ENCODE measurements at places on chromosomes 5 and 9.

DNA sequence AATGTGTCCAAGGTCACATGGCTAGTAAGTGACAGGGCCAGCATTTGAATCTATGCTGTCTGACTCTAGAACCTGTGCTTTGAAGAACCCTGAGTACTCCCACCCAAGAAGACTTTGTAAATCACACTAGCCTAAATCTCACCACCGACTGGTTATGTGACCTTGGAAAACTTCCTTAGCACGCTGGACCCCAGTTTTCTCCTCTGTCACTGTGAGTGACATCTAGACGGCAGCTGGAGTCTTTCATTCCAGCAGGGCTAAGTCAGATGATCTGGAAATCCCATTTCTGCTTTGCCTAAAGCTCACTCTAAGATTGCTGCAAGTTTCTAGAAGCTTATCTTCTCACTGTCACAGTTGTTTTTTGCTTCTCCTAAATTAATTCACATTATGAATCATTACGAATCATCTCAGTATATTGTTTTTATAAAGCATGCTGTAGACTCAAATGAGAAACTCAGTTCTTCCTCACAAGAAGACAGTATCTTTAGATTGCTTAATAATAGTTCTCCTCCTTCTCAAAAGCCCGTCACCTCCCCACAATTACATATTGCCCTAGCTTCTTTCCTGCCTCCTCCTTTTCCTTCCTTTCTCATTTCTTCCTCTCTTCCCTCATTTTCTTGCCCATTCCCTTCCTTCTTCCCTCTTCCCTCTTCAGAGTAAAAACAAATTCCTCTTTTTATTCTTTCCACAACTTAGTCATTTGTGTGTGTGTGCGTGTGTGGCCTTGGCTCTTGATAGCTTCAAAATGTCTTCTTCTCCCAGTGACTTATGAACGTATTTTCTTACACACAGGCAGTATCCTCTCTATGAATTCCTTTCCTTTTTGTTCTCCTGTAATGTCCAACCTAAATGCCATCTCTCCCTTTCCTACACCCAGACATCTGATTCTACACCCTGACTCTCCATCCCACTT lies 16.8 kb downstream of the ALDOB start:
- DNase-seq: no peak

DNA sequence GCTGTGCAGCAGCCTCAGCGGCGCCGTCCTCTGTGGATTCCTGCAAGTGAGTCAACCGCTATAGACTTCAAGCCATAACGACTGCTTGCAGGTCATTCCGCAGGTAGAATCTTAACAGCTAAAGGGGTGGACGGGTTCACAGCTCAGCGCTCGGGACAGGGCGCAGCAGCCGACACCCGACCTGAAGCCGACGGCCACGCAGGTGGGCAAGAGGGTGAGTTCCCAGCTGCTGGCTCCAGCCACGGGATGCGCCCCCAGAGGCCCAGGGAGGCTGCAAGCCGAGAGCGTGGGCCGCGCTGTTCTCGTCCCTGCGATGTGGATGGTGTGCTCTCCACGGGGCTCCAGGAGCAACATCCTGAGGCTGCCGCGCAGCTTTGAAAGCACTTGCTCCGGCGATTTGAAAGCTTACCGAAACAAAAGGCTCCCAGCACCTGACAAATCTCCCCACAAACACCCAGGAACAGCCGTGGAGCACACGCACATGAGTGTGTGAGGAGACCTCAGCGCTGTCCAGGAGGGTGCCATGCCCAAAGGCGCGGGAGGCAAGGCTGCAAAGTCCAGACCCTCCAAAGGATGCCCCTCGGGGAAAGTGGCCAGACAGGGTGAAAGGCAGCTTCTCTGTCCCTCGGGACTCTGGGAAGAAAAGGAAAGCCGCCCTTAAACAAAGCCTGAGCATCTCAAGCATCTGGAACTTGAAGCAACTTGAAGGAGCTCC lies 48.7 kb downstream of the EXD3 start:
- DNase-seq: no peak

GRCh38 chr9:137407590-137408300 lies 15.2 kb downstream of the EXD3 start:
- no peak for DNase-seq

- no peak for DNase-seq
Measured at GRCh38 chr5:96396878-96397277, 36.2 kb downstream of the PCSK1 start.

GRCh38 chr9:95264954-95265615 lies 52.4 kb downstream of the FANCC start:
- DNase-seq: no peak

DNA sequence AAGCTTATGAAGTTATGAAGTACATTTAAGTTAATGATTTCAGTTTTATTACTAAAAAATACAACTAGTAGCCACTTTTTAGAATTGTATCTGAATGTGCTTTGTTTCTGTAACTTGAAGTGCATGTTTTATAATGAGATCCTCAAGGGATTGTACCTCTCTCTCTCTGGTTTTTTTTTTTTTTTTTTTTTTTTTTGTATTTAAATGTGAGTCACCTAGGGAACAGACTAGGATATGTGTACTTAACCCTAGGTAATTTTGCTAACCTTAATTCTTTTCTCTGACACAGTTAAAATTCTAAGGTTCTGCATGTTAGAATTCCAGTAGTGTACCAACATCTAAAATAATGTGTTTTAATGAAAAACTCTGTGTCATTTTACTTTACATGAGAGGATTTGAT lies 59.5 kb downstream of the CDC42SE2 start:
- no peak for DNase-seq

GRCh38 chr5:138289296-138289695 lies 14.9 kb upstream of the GFRA3 start:
- DNase-seq: no peak

DNA sequence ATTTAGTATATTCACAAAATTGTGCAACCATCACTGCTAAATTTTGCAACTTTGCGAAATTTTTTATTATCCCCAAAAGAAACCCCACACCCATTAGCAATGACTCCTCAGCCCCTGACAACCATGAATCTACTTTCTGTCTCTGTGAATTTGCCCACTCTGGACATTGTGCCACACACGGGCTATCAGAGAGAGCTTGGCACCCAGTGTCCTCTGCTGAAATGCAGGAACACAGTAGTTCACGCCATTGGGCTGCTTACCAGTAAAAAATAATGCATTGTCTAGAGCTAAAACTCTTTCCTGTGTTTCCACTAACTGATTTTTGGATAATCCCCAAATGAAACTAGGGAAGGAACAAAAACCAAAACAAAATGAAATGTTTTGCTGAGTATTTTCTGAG lies 60.0 kb downstream of the HRH2 start:
- DNase-seq: no peak

DNA sequence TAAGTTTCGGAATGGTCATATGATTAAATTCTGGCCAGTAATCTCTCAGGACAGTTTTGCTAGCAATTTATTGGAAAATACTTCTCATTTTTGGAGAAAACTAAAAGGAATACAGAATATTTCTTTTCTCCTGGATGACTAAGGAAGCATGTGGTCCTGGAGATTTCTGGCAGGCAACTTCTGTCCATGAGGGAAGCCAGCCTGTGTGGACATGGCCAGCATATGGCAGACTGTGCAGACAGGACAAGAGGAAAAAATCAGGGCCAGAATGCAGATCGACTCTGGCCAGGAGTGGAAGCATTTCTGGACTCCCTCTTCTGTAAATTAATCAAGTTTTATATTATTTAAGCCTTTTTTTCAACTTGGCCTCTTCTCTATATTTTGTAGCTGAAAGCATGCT lies 100.4 kb upstream of the CDH18 start:
- no peak for DNase-seq
